ENCODE measurements at places on chromosomes 3 and 15.

- no peak for DNase-seq
Measured at GRCh38 chr3:6435951-6436350, 425.0 kb upstream of the GRM7 start.

DNA sequence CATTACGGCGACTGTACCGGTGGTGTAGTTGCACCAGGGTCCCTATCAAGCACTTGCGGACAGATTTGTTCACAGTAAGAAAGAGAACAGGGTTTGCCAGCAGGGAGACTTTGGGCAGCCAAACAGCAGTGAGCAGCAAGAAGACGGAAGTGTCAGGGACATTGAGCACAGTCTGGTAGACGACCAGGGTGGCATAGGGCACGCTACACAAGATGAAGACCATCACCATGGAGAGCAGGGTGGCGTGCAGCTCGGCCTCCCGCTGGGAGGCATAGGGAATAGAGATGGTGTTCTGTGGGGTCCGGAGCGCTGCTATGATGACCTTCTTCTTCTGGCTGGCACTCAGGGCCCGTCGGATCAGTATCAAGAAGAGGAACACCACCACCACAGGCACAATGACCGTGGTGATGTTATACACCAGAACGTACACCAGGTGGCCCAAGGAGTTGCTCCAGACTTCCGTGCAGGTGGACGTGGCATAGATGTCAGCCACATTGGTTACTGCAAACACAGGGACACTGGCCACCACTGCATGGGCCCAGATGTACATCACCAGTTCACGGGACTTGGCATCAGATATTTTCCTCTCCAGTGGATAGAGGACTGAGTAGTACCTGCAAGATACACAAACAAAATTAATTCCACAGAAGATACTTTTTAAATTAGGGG, 19.1 kb upstream of the FSIP1 start:
- no peak for DNase-seq

- DNase-seq = no peak
Measured at GRCh38 chr3:119831941-119832371, 50.1 kb downstream of the NR1I2 start.

- no peak for DNase-seq
Measured at GRCh38 chr3:97827741-97828471, 6.1 kb downstream of the CRYBG3 start.

GRCh38 chr3:85148036-85148435, 189.2 kb downstream of the CADM2 start:
- DNase-seq = no peak

GRCh38 chr15:98907927-98908471, 99.6 kb downstream of the PGPEP1L start:
- DNase-seq = no peak

DNA sequence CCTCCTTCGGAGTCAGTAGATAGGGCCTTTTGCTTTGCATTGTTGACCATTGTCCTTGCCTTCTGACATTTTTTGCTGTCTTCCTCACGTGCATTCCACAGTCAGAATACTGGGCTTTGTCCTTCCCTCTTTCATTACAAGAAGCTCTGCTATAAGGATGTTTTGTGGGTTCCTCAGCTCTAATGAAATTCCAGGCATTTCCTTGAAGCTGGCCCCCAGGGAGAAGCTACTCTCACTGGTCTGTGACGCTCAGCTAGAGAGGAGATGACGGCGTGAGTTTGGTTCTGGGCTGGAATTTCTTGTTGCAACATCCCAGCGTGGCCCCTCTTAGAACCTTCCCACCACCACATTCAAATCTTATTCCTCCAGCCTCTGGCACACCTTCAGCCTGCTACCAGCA, 210.2 kb downstream of the TJP1 start:
- DNase-seq = no peak

DNA sequence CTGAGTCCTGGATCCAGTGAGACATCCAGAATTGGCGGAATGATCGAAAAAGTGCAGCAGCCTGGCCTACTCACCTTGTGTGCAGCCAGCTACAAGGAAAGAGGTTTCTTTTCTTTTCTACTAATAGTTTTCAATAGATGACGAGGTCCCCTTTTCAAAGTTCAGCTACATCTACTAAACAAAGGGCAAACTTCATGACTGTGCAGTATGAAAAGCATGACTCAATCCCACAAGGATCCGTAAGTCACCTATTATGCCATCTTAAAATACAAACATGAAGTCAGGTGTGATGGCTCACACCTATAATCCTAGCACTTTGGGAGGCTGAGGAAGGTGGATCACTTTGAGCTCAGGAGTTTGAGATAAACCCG, 16.7 kb downstream of the MIX23 start:
- no peak for DNase-seq

- no peak for DNase-seq
Measured at GRCh38 chr3:168248383-168249204, 152.9 kb upstream of the GOLIM4 start.

DNA sequence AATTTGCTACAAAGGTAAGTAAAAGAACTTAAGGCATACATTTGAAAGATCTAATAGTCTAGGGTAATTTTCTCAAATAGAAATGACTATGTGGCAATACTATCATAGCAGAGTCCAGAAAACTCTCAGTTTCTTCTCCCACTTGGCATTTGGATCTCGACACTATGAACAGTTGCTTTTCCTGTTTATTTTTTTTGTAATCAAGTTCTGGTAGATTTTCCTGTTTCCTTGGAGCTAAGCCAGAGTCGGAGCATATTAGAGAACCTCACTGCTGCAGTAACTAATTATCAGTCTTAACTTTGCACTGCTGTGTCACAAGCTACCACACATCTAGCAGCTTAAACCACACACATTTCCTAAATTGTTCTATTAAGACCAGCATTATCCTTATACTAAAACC, 44.9 kb upstream of the ZNF385D start:
- DNase-seq = no peak

GRCh38 chr3:124140746-124141145, 148.8 kb upstream of the ROPN1 start:
- no peak for DNase-seq

DNA sequence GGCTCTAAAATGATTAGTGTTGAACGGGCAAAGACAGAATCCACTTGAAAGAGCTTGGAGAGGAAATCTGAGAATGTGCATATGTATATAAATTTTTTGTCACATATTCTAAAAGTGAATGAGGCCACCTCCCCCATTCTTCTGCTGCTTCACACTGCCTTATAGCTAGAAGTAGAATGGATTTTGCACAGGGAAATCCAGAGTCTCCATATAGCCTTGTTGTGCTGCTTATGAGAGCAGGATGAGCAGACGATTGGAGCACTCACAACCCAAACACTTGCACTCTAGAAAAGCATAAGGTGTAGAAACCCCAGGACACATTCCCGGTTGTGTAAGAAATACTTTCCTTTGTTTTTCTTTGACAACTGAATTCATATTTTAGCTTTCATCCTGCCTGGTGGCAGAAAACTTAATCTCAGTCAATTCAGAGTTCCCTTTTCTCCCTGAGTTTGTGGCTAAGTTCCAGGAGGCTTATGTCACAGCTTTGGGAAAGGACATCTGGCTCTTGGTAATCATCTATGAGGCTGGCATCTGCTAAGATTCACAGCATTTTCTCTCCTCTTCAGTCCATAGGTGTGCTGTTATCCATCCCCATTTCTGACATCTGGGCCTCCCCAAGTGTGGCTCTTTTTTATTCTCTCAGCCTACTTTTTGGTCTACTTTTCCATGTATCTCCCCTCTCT, 188.4 kb upstream of the PFN2 start:
- DNase-seq = no peak

- DNase-seq = no peak
Measured at GRCh38 chr3:160665231-160665630, 11.7 kb upstream of the ARL14 start.

DNA sequence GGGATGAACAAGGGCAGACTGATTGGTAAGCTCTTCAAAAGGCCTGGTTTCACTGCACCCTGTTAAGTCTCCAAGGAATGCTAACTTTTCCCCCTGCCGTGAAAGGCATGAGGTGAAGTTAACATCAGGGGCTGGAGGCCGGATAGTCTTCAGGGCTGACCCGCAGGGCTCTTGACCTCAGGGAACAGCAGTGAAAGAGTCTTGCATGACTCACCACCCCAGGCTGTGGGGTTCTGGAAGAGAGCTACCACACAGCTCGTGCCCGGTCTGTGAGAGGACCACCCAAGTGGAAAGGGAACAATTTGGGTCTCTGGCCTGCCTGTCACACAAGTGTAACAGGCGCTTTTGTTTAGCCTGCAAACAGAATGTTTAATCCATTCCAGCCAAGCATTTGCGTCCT, 504.9 kb downstream of the EDEM1 start:
- DNase-seq = no peak

DNA sequence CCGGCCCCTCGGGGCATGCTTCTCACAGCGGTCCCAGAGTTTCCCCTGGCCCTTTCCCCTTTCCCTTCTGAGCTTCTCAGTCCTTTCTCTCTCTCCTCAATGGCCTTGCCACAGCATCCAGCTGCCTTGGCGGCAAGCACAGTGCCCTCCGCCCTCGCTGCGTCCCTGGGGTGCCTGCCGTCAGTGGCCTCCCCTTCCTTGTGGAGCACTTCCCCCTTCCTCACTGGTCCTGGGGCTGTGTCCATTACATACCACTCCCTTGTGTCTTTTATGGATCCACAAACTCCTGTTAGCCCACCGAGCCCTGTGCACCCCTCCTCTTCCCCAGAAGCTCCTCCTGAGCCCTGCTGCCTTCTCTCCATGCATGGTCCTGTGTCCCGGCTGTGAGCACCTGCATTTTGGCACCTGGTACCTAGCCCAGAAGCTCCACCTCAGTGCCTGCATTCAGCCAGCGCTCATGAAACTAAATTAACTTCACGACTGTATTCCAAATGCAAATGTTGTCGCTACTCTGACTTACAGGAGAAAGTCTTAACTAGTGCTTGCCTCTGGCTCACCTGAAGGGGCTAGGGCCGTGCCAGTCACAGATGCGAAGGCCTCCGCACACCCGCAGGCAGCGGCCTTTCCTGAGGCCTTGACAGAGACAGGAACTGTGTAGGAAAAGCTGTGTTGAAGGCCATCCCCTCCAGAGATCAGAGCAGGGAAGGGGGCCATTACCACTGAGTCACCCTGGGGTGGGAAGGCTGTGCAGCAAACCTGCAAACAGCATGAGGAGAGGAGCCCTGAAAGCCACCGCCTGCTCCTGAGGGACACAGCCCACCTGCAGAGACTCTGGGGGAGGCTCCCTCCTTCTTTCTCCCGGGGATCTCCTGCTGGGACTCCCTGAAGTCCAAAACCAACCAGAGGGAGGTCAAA, 19.1 kb upstream of the KLF13 start:
- no peak for DNase-seq

DNA sequence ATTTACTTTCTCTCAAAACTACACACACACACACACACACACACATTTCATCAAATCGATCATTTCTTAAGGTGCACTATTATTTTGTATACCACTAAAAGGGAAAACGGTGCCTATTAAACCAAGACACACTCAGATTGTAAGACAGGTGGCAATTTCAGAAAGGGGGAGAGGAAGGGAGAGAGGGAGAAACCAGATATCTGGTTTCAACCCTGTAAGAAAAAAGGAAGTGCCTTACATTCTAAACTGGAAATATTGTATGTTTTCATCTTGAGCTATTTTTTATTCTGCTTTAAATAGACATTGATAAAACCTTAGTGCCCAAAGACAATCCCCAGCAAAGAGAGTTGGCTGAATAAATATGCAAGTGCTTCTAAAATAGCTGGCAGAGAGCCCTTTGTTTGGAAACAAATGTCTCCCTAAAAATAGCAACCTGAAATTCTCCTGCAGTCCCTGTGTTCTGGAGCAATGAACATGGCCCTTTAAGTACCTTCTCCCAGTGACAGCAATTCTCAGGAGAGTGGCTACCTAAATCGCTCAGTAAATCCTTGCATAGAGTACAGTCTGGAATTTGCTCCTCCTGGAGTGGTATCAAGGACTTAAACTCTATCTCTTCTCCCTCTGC, 85.7 kb downstream of the RARB start:
- no peak for DNase-seq

DNA sequence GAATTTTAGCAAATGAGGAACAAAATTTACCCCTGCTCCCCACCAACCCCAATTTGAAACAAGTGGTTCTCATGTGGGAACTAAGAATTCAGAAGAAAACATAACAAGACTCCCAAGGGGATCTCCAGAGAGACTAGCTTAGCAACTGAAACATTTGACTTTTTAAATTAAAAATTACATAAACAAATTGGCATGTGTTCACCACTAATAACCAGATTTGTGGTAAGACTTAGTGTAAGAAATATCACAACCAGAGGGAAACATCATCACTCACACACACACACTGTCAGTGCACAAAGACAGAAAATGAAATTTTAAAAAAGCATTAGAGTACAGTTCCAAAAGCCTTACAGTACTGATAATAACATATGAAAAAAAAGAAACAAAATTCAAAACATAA, 348.8 kb downstream of the CGGBP1 start:
- no peak for DNase-seq

- DNase-seq = no peak
Measured at GRCh38 chr3:11134794-11135193, 19.5 kb upstream of the HRH1 start.

DNA sequence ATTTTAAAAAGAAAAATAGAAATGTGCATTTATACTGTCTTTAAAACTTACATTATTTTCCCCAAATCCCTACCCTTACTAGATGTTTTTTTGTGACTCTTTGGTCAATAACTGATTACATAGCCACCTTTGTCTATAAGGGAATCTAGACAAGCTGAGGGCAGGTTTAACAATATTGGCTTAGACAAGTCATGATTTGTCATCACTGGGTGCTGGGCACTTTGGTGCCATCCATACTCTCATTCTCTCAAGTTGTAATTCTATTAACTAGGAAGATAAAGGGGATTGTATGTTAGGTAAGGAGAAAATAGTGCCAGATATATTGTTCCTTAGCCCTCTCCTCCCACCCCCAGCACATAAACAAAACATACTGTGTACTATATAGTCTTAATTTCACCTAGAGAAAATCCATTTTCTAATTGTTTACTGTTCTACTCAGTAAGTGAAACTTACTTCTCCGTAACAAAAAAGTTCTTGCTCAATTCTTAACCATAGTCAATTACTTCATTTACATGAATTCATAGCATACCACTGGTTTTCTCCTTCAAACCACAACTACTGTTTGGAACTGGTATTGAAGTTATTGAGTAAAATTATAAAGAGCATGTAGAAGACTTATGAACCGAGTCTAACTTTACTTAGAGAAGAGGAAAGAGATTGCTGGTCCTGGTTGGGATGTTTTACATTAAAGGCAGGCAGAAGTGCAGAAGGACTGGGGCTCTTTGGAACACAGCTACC, 877.1 kb downstream of the PDCD6IP start:
- no peak for DNase-seq

- DNase-seq = no peak
Measured at GRCh38 chr3:15744176-15744575, 53.6 kb downstream of the ANKRD28 start.

GRCh38 chr3:43618142-43618541, 3.7 kb downstream of the ANO10 start:
- no peak for DNase-seq

DNA sequence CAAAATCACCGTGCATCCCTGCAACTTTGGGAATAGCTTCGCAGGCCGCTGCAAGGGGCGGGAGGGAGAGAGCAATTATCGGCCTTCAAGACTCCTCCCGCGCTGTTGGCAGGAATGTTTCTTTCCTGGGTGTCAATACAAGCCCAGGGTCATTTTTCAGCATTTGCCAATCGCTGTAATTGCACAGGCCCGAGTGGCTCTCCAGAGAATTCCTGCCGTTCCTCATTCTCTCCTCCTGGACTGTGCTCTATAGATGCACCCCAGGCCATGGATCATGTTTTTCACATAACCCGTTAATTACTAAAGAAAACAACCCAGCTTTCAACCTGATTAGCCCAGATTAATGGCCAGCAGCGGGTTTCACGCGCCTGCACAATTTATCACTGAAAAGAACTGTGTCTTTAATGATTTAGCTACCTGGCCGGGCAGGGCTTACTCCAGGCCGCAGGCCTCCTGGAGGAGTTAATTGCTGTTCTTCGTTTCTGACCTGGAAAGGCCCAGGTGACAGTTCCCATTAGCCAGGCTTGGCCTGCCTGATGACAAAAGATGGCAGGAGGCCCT, 144.3 kb downstream of the OPA1 start:
- no peak for DNase-seq

Measured in activated CD4-positive, alpha-beta T cell treated with anti-CD3 and anti-CD28 coated beads, Interleukin-2, amount 50 U/mL, for 4 hours (primary cell).